Aorta (tissue), 5 donors: ENCODE measurements at places on chromosomes 16 and 17. TPM values are rescaled to one million over a fixed set of nuclear protein-coding genes. Genes with fewer than 3 reads are reported as not detected.

HNF1B gene
- total RNA-seq, result not detected

TPSG1 gene
- total RNA-seq, result 0.81 TPM

ZNF785 gene
- 8.5 TPM for total RNA-seq

GRCh38 chr16:58044266-58045019, 18.9 kb downstream of the MMP15 start:
- DNase-seq, result no peak

DNA sequence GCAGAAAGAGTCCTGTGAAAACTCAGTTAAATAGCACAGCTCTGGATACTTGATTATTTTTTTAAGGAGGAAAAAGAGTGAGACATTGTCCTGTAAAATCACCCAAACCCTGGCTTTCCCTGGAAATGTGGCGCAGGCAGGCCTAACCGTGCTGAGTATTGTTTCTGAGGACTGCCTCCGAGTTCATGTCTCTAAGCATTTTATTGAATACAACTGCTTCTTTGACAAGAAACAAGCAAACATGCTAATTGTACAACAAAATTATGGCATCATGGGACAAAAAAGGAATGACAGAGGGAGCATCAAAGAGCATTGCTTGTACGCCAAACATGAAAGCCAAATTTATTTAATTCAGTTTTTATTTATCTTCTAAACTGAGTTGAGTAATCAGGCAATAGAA, 64.5 kb upstream of the HSBP1 start:
- DNase-seq, result no peak

DNA sequence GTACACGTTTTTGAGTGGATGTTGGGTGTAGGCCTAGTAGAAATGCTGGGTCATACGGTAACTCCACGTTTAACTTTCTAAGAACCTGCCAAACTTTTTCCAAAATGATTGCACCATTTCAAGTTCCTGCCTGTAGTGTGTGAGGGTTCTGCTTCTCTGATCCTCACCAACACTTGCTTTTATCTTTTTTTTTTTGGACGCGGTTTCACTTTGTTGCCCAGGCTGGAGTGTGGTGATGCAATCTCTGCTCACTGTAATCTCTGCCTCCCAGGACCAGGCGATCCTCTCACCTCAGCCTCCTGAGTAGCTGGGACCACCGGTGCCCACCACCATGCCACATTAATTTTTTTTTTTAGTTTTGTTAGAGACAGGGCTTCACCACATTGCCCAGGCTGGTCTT, 23.5 kb downstream of the ZNF750 start:
- DNase-seq, result no peak

GRCh38 chr16:1333149-1333812, at the start of gene BAIAP3:
Gene BAIAP3, plus strand, starts transcription at chr16:1333645. Its CDS starts 4,905 bp downstream, at chr16:1338550.
- DNase-seq, result no peak

GRCh38 chr16:65229191-65229662, 107.4 kb upstream of the CDH11 start:
- DNase-seq, result no peak
